ENCODE measurements at places on chromosomes 5 and 9.

- H3K27ac ChIP-seq, result no peak overlapping the region
- H3K27me3 ChIP-seq, result no peaks in the 10 kb centered on the region
- no peaks in the 10 kb centered on the region for H3K36me3 ChIP-seq
- DNase-seq, result no peak
These were observed 478.6 kb downstream of the CCDC171 start for GRCh38 chr9:16031486-16031885.

- no peaks in the 10 kb centered on the region for H3K4me1 ChIP-seq
- H3K4me3 ChIP-seq, result no peak overlapping the region
- no peaks in the 10 kb centered on the region for H3K27me3 ChIP-seq
- H3K36me3 ChIP-seq, result no peaks in the 10 kb centered on the region
- H3K27ac ChIP-seq, result no peak overlapping the region
- no peak for DNase-seq
These were observed 95.4 kb upstream of the PRDM9 start for GRCh38 chr5:23411994-23412393.

DNA sequence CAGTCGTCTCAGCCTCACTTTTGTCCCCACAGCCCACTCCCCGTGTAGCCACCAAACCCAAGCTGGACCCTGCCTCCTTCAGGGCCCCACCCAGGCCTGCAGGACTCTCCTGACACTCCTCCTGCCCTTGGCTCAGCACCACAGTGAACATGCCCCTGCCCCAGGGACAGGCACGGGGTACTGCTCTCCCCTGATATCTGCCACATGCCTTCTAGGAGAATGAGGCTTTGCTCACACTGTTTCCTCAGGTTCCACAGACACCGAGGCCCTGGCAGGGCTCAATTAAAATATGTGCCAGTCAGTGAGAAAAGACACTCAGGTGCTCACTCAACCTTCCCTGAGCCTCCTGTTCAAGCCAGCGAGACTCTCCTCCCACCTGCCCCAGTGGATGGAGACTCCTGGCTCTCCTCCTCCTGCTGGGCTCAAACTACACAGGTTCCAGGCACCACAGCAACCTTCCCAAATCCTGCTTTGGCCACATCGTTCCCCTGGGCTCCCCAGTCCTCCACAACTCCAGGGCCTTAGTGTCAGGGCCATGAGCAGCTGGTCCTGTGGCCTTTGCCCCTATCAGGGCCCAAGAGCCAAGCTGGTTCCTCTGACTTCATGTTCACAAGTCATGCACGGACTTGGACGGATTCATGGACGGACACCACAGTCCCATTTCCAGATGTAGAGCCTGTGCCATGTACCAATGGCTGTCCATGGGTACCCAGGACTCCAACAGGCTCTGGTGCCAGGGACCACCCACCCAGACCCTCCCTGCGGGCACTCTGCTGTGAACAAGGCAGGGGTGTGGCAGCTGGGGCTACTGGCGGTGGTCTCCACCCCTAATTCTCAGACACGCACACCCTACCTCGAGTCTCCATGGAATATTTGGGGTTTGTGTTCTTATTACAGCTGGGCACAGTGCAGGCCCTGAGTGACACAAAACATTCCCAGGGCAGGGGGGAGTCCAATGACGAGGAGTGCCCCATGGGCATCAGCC, 36.6 kb downstream of the BICD2 start:
- DNase-seq, result no peak
- H3K27me3 ChIP-seq, result no peaks in the 10 kb centered on the region
- no peak overlapping the region for H3K27ac ChIP-seq
- H3K36me3 ChIP-seq, result no peaks in the 10 kb centered on the region

DNA sequence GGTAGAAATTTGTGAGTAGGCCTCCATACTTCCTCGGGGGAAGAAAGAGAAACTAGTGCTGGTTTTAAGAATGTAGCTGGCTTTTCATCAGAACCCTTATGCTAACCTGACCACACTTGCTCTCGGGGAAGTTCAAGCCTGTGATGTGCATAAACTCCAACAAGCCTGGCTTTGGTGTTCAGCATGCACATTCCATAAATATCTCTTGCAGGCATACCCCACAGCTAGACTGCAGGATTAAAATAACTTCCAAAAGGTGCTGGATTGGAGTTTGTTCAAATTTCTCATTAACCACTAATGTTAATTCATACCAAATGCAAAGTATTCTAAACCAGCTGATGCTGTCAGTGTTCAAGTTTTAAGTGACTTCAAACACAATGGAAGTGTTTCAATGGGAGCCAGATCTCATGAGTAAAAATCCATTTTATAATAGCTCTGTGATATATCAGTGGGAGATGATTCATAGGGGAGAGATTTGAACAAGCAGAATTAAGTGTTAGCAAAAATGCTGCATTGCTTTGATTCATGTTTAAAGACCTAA, 79.4 kb downstream of the NPR3 start:
- no peaks in the 10 kb centered on the region for H3K4me1 ChIP-seq
- H3K36me3 ChIP-seq, result no peaks in the 10 kb centered on the region
- no peaks in the 10 kb centered on the region for H3K27me3 ChIP-seq
- no peak overlapping the region for H3K4me3 ChIP-seq
- no peak overlapping the region for H3K27ac ChIP-seq
- no peak for DNase-seq

Data from gastrocnemius medialis (tissue), 4 donors.